ENCODE measurements at places on chromosomes 5 and 9. TPM values are rescaled to one million over a fixed set of nuclear protein-coding genes. Genes with fewer than 3 reads are reported as not detected.

DNA sequence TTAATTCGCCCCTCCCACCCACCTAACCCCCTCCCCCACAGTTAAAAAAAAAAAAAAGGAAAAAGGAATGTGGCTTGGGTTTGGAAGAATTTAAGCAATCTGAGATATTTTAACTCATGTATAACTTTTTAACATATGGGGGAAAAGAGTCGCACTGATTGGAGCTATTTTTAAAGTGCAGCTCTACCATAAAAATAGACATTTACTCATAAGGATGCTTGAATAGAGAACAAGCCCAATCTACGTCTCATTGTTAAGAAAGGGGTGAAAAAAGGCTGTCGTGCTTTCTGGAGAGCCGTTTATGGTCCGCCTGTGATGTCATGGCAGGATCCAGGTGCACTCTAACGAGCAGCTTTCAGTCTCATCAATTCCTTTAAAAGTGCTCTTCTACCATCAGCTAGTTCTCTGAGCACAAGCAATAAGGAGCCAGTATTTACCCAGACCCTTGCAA, 142.4 kb downstream of the ELAVL2 start:
- DNase-seq = no peak

The PCDHA5 gene
- polyA plus RNA-seq = 0.08 TPM

- DNase-seq = no peak
Observed at GRCh38 chr9:76657265-76657664, 107.0 kb upstream of the PCA3 start.

The DOCK2 gene
- polyA plus RNA-seq = 5.0 TPM

DNA sequence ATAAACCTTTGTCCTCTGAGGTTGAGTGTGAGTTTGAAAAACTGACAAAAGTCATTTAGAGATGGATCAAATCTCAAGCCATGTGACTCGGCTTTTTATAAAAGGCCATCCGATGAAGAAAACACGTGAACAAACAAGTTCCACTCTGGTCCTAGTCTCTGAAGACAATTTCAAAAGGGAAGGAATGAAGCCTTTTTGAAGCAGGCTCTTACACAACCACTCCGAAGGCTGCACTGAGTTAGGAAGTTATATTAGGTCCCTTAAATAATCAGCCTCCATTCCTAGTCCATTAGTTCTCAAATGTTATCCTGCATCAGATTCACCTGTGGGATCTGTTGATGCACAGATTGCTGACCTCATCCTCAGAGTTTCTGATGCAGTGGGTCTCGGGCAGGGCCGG, 166.6 kb upstream of the HMHB1 start:
- DNase-seq = no peak

GRCh38 chr5:126403876-126404275, 19.3 kb upstream of the GRAMD2B start:
- no peak for DNase-seq

The COL23A1 gene
- 6.9 TPM for polyA plus RNA-seq

DNA sequence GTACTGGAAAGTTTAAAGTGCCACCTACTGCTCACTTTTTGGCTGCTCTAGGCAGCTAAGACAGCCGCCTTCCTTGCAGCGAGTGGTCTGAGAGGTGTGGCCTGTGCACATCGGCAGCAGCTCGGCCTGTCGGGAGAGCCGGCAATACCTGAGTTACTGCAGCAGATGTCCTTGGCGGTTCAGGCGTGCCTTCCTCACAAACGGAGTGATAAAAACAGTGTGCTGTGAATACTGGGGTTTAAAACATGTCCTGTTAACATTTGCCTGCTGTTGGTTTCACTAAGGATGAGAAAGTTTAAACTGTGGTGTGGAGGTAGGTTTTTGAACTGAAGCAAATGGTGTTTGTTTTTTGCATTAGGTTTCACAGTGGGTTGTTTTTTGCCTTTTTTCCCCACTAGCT, 12.9 kb downstream of the TRAF2 start:
- DNase-seq = no peak

All from left lung (tissue), 14 donors.